Lower lobe of right lung (tissue), 2 donors: ENCODE measurements at places on chromosomes 3 and 15. TPM values are rescaled to one million over a fixed set of nuclear protein-coding genes. Genes with fewer than 3 reads are reported as not detected.

SMAD3 gene
- 25.7 TPM for total RNA-seq

WDR93 gene
- 1.2 TPM for total RNA-seq

TRPM7 gene
- 47.3 TPM for total RNA-seq

CDHR4 gene
- total RNA-seq = 9.6 TPM

COX5A gene
- 134 TPM for total RNA-seq

CLSTN2 gene
- 4.5 TPM for total RNA-seq

GOLGA8N gene
- total RNA-seq = 14.3 TPM

CLDN16 gene
- total RNA-seq = 0.74 TPM

MAP1A gene
- 7.1 TPM for total RNA-seq

FRMD5 gene
- 0.12 TPM for total RNA-seq

SLC22A14 gene
- total RNA-seq = not detected

EPM2AIP1 gene
- 18.4 TPM for total RNA-seq

DPPA2 gene
- not detected for total RNA-seq

CFAP44 gene
- total RNA-seq = 14.1 TPM

FES gene
- total RNA-seq = 51.0 TPM

NIPA2 gene
- 43.6 TPM for total RNA-seq

ANKRD63 gene
- total RNA-seq = not detected

DAZL gene
- not detected for total RNA-seq

PLCL2 gene
- 12.1 TPM for total RNA-seq

IMPG2 gene
- total RNA-seq = 0.21 TPM

TXNRD3 gene
- 8.7 TPM for total RNA-seq

MAGEL2 gene
- total RNA-seq = 0.12 TPM

TRANK1 gene
- 36.9 TPM for total RNA-seq

ONECUT1 gene
- total RNA-seq = not detected

HIGD2B gene
- total RNA-seq = not detected

SLC24A5 gene
- not detected for total RNA-seq

CIB2 gene
- 2.2 TPM for total RNA-seq

ZMYND10 gene
- 32.8 TPM for total RNA-seq

ANKUB1 gene
- total RNA-seq = 3.1 TPM

ARHGEF26 gene
- 50.9 TPM for total RNA-seq

NPAP1 gene
- total RNA-seq = 0.12 TPM

DNAJA4 gene
- total RNA-seq = 34.4 TPM

TMF1 gene
- 40.0 TPM for total RNA-seq

WWTR1 gene
- 89.5 TPM for total RNA-seq

DUOX2 gene
- 4.0 TPM for total RNA-seq

TMEM212 gene
- total RNA-seq = 5.2 TPM

TEX55 gene
- total RNA-seq = not detected

IGSF10 gene
- 30.9 TPM for total RNA-seq

RHOV gene
- total RNA-seq = 1.5 TPM

RTP1 gene
- not detected for total RNA-seq

AGBL1 gene
- total RNA-seq = 12.0 TPM

HESX1 gene
- total RNA-seq = 0.86 TPM

THPO gene
- total RNA-seq = 0.24 TPM

ATP10A gene
- total RNA-seq = 43.5 TPM

GOLGA6C gene
- total RNA-seq = not detected

SERINC4 gene
- not detected for total RNA-seq

IGDCC3 gene
- not detected for total RNA-seq

BCL6 gene
- total RNA-seq = 123 TPM

SLCO2A1 gene
- total RNA-seq = 204 TPM

PLA2G4E gene
- total RNA-seq = 1.1 TPM

RPP14 gene
- total RNA-seq = 11.4 TPM

POLQ gene
- 0.56 TPM for total RNA-seq
